ELR (cell line): ENCODE measurements at places on chromosomes 6 and 20.
A peak's percentile ranks its signal among the peaks of the same experiment; 100 is the strongest.

- DNase-seq = no peak
These were observed 159.4 kb upstream of the SULF2 start for GRCh38 chr20:47944682-47945081.

GRCh38 chr6:150887978-150888563 lies 22.6 kb downstream of the MTHFD1L start:
- DNase-seq = no peak

DNA sequence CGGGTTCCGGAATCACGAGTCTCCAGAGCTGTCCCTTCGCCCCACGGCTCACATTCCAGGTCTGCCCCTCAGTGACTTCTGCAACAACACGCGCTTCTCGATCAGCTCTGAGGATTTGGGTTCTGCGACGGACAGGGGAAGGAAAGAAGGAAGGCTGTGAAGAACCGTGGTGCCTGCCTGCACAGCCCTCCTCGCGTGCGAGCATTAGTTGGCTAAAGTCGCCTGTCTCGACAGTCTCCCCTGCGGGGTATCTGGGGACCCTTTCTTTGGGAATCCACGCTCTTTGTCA lies 23.1 kb downstream of the VPS52 start:
- DNase-seq = peak; percentile 69

DNA sequence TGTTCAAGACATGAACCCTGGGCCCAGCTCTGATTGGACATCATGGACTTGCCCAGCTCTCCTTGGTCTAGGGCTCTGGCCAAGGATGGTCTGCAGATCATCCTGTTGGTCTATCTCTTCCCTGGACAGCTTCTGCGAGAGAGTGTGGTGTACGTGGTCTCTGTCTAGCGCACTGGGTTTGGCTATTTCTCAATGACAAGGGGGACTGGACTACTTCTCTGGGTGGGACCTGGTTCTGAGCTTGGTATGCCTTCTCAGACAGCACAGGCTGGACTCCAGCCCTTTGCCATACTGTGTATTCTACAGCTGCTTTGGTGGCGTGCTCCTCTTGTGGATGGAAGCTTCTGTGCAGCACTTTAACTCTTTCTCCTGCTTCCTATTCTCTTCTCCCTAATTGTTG lies 8.5 kb upstream of the RAET1E start:
- DNase-seq = no peak

GRCh38 chr6:1479095-1479494 lies 89.7 kb downstream of the FOXF2 start:
- DNase-seq = peak; percentile 36

DNA sequence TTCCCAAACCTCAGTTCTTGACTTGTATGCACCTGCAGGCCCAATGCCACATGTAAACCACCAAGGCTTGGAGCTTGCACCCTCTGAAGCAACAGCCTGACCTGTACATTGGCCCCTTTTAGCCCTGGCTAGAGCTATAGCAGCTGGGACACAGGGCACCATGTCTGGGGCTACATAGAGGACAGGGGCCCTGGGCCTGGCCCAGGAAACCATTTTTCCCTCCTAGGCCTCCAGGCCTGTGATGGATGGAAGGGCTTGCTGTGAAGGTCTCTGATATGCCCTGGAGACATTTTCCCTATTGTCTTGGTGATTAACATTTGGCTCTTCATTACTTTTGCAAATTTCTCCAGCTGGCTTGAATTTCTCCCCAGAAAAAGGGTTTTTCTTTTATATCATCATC lies 64.6 kb downstream of the SLC35F1 start:
- DNase-seq = no peak

- DNase-seq = peak; percentile 69
These were observed 673 bp downstream of the MARCKS start for GRCh38 chr6:113857556-113858479.

DNA sequence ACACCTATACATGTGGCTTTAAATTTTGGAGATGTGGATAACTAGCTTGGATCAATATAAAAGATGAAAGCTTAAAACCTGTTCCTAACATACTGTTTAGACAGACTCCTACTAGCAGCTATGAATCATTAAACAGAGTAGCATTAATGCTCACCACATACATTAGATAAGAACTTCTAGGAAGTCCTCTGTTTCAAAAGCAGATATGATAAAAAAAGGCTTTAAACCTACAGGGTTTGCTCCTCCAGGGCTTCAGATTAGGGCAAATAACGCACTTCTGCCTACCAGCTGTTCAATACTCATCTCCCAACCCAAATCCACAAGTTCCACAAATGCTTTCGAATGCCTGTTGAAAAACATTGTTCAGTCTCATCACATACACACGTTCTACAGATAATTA lies 1.5 kb downstream of the REPS1 start:
- DNase-seq = peak; percentile 54

- no peak for DNase-seq
These were observed 66.2 kb upstream of the SLCO4A1 start for GRCh38 chr20:62575976-62576722.
